Stimulated activated CD8-positive, alpha-beta memory T cell treated with anti-CD3 and anti-CD28 coated beads, Interleukin-2, amount 100 ng/mL, for 1 hour (primary cell): ENCODE measurements at places on chromosomes 4 and X.

DNA sequence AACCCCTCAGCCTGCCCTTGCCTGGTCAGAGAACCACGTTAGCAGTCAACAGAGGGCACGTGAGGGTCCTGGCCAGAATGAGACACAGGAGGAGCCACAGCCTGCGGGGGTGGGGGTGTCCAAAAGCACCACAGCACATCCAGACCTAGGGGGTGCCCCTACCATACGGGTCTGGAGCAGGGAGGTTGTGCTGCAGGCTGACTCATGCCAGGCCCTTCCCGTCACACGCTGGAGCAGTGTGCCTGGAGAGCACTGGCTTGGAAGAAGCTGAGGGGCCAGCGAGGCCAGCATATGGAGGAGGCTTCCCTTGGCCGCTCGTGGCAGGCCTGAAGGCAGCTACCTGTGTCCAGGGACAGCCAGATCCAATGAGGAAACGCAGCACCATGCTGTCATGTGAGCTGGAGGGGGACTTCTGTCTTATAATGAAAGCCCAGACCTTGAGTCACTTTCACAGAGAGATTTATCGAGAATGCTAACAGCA lies 1.5 kb upstream of the IRAK1 start:
- no peak for DNase-seq

DNA sequence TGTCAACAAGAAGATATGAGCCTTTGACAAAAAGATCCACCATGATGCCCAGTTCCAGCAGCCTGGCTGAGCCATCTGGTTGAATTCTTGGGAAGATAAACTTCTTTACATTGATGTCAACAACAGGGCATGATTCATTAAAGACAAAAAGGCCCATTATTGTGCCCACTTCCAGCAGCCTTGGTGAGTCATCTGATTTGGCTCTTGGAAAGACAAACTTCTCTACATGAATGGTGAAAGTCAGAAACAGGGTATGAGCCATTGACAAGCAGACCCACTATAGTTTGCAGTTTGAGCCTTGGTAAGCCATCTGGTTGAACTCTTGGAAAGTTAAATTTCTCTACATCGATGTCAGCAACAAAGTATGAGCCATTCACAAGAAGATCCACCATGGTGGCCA lies 4.1 kb upstream of the CSF2RA start:
- no peak for DNase-seq

- no peak for DNase-seq
These were observed 45.1 kb upstream of the KDR start for GRCh38 chr4:55170462-55170861.

DNA sequence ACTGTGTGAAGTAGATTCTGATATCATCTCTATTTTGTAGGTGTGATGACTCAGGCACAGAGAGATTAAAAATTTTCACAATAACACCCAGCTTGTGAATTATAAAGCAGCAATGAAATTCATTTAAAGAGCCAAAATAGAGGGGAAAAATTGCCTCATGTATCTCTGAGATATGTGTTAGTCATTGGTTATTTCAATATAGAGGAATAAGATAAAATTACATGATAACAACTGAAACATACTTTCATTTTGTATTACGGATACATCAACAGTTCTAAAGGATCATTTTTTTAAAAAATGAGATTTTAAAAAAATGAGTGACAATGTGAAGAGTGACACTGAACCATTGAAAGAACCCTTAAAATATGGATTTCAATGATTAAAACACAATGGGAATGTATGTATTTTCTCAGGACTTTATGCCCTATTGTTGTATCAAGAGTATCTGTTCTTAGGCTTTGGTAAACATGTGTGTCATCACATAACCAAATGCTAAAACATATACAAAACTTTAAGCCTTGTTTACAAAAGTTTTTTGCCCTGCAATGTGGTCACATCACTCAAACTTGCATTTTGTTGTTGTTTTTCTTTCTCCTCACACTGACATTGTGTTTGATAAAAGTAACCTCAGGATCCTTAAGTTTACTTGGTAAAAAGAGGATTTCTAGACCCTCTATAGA lies 221.3 kb downstream of the ANTXR2 start:
- DNase-seq = no peak

GRCh38 chr4:76550966-76551780 lies 116.1 kb downstream of the SHROOM3 start:
- DNase-seq = no peak

DNA sequence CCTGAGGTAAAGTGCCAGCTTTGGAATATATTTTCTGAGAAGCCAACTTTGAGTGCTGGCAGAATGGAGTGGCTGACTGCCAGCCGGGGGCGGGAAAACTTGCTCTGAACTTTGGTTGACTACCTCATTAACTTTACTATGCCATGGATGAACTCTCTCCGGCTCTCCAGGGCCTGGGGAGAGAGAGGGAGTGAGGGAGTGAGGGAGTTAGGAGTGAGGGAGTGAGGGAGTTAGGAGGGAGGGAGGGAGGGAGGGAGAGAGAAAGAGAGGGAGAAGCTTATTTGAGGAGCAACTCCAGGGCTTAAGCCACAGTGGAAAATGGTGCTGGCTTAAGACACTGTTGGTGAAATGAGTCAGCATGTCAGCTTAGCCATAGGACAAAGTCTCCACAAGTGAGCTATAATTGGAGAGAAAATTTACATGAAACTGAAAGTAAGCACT lies 280.9 kb upstream of the RPS6KA3 start:
- no peak for DNase-seq

GRCh38 chr4:128483041-128483440 lies 195.4 kb upstream of the PGRMC2 start:
- DNase-seq = no peak

DNA sequence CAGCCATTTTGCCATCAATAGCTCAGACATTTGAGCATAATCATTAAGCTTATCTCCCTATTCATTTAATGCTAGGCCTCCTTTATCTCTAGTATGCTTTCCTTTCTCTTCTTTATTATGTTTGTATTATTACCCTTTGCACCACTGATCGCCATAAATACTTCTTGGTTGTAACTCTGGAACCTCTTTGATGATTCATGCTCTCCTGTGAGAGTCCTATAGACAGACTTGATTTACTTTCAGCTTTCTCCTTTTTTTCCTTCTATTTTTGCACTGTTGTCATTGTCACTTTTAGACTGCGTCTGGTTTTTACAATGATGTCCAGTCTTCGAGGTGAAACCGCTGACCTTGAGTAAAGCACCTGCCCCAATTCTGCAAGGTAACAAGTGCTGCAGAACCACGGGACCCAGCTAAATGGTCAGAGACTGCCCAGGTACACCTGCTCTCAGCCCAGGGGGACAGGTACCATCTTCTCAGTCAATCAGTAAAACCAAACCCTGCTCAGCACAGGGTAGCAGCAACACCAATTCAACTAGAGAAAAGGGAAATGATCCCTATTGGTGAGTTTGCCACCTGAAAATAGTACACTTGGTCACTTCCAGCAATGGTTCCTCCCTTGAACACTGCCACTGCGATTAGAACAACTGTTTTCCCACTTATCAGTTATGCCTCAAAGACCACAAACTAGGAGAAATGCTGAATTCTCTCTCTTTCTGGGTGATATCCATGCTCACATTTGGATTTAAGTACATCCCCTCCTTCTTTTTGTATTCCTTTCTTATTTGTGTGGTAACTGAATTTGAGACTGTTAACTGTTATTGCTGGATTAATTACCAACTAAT lies 125.1 kb downstream of the MAML3 start:
- DNase-seq = no peak

DNA sequence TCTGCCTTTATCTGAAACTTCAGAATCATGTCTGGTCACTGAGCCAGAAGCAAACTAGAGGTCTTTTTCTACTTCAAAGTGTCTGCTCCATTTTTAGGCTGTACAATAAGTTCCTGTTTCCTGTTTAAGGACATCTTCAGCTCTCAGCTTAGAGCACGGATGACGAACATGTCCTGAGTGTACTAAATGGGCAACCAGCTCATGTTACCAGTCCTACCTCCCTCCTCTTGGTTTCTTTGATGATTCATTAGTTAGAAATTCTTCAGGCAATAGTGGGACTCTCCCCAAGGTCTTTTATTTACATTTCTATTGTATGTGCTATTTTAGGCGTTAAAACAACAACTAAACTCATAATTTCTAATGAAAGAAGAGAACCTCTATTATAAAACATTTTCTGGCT lies 58.0 kb downstream of the ENPEP start:
- DNase-seq = no peak

DNA sequence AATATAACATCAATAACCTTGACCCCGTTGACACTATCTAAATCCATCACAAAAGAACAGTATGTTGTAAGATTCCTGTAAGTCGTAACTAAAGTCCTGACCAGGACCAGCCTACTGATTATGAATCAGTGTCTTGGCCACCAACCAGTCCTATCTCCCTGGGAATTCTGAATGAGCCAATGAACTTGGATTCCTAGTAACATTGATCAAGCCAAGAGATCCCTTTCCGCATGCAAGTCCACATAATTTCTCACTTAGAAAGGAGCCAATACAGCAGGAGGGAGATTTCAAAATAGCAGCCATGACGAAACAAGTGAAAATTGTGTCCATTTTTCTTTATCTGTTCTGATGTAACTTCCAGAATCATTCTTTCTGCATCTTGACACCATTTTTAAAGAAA lies 9.5 kb downstream of the XPNPEP2 start:
- no peak for DNase-seq

DNA sequence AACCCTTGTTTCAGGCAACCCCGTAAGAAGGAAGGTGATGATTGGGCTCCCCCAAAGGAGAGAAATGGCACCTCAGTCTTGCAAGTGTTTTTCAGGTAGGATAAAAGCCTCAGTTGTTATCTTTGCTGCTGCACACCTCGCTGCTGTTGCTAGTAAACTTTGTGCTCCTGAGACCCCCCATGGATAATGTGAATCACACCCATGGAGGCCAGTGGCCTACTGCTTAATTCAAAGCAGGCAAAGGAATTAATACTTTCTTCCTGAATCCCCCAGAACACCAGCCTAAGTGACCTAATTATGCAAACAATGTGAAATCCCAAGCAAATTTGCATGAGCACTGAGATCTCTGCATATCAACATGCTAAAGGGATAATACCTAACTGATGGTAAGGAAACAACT lies 337.5 kb downstream of the GRIA2 start:
- no peak for DNase-seq

- DNase-seq = no peak
These were observed 6.3 kb upstream of the C4orf36 start for GRCh38 chr4:86898562-86898961.

DNA sequence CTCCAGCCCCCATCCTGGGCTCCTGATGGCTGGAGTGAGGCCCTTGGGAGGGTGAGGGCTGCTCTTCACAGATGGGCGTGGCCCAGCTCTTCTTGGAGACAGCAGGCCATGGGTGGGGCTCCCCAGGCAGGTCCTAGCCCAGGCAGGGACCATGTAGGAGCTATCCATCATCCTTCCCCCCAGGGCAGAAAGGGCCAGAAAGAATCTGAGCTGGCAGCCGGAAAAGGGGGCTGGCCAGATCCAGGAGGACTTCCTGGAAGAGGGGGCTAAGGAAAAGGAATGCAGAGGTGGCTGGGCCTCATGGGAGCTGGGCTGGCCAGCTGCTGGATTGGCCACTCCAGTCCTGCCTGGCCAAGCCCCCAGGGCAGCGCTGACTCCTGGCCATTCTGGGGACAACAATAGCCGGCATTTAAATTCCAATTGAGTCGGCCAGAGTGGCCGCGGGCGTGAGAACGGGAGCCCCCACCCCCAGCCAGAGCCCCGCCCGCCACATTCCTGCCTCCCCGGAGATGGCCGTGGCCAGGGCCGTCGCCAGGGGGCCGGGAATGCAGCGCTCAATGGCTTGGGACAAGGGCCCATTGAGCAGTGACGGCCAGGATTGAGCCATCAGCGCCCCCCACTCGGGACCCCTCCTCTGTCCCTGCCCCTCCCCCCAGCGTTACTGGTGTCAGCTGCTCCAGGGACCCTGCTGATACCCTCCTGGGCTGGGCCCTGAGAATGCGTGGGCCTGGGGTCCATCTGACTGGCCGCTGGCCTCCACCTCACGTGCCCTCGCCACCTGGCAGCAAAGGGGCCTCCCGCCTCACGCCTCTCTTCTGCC lies 15.1 kb upstream of the FGFR3 start:
- no peak for DNase-seq

DNA sequence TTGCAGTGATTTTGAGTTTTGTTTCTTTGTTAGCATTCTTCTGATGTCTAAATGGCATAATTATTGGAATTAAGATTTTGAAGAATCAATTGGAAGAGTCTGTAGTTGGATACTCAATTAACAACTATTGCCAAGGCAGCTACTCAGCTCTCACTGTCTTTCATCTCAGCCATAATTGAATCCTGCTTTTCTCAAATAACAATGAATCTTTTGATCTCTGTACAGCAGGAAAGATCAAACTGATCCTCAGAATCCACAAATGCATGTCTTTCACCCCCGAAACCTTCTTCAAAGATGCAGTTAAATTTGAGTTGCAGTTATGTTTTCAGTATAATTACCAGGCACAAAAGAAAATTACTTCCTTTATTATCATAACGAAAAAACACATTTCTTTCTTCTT lies 86.2 kb downstream of the MAD2L1 start:
- DNase-seq = no peak

- no peak for DNase-seq
These were observed 25.8 kb downstream of the DOCK11 start for GRCh38 chrX:118521435-118521834.

- peak; percentile 0 for DNase-seq
These were observed 813 bp downstream of the DIAPH2 start for GRCh38 chrX:96685210-96686099.

GRCh38 chr4:38696697-38697096 lies 32.7 kb downstream of the KLF3 start:
- DNase-seq = no peak

DNA sequence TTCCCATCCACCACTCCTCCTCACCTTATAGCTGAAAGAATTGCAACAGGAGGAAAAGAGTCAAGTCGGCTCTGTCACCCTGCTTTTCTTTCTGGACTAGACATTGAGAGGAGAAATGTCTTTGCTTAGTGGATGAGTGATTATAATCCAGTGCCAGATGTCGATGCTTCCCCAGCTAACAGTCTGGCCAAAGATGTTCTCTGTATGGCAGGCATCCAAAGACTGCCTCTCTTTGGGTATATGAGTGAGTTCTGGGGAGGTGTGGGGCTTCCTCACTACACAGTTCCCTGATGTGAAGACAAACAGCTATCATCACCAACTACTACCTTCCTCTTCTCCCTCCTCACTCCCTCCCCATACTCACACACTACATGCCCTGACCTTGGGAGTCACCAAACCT lies 90.9 kb downstream of the COMMD8 start:
- DNase-seq = no peak

DNA sequence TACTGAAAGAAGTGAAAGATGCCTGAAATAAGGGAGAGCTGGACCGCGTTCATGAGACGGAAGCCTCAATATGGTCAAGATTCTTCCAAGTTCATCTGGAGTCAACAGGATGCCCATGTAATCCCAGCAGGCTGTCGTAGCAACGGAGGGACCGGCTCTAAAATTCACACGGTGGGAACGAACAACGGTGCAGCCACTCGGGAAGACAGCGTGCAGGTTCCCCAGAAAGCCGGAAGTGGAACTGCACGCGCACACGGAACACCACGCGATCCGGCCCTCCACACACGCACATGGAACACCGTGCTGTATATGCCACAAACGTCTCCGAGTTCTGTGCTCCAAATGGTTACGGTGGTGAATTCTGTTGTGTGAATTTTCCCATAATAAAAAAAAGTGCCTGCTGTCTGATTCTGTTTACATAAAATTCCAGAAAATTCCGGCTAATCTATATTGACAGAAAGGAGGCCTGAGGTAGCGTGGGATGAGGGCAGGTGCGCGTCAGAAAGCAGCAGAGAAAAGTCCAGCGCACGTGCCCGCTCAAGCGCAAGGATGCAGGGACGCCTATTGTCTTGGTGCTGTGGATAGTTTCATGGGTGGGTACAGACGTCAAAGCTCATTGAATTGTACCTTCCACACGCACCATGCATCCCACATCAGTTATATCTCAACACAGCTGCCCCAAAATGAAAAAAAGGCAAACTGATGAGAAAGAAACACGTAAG lies 31.2 kb downstream of the PPP2R3B start:
- DNase-seq = no peak
